D721Med (cell line): ENCODE measurements at places on chromosomes 2 and 18.

- no peak for DNase-seq
Observed at GRCh38 chr2:230942920-230943896, 18.2 kb upstream of the GPR55 start.

DNA sequence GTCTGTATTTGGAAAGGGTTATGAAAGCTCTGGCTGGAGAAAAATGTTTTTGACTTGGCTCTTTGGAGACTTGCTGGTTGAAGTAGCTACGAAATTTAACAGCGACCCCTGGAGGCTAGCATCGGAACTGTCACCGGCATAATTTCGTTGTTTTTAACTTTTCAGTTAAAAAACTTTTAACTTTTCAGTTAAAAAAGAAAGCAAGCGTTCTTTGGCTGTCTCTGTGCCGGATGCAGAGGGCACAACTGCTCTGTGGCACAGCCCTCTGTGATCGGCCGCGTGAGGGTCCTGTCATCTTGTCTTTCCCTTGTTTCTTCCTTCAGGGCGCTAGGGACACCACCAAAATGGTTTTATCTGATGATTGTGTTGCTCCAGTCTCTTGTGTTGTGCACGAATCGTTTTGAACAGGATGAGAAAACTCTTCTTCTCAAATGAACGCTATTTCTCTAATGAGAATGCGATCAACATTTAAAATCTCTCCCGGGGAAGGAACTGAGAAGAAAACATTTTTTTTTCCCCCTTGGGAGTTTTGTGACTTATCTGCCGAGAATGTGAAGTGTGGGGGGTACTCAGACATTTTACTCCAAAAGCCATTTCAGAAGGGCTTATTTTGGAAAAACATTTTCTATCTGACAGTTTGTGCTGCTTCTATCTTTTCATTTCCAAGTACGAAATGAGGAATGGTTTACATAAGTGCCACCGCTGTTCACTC is 57.1 kb downstream of the ADCYAP1 start:
- DNase-seq: no peak

DNA sequence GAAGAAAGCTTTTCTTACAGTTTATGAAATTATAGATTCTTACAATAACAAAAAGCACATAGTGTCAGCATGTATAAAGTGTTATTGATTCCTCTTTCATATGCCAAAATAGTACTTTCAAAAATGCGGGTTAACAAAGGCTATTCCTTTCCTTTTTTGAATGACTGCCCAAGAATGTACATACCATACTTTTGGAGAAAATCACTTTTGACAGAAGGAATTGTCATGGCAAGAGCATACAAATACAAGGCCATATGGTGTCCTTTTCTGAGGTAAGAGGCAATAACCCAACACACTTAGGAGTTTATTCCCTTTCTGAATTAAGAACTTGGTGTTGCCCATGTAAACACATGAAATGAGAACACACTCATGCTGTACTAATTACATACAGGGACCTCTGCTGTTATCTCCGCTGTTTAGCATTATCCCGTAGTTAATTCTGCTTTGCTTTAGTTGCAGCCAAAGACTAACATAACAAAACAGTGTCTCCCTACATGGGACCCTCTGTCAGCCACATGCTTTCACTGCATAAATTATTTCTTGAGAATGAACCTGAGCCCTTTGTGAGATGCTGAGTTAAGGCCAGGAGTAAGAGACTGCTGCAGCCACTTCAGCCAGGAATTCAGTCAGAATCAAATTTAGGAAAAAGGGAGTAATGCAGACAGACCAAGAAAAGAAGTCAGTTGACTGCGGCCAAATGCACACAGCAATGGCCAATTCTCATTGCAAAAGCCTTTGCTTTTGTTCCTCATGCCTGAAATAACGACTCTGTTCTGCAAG is 67.0 kb downstream of the CDH2 start:
- DNase-seq: no peak

GRCh38 chr18:77111449-77111848 is 21.1 kb downstream of the MBP start:
- no peak for DNase-seq

DNA sequence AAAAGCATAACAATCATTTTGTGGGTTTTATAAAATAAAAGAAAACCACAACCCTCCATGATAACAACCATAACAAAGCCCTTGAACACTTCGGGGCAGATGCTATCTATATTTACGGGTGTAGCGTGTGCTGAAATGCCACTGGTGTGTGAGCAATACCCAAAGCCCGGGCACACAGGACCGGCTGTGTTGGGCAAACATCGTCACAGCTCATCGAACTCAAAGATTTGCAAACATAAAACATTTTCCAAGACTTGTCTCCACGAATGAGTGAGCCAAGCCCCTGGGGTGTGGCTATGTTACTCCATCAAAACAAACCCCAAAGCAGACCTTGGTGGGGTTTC is 290.2 kb downstream of the LPIN1 start:
- no peak for DNase-seq

GRCh38 chr2:43269074-43269572 is 42.7 kb upstream of the ZFP36L2 start:
- DNase-seq: peak; percentile 39

- no peak for DNase-seq
Observed at GRCh38 chr2:126907671-126908070, 9.0 kb downstream of the TEX51 start.

GRCh38 chr18:9734189-9734588 is 26.1 kb downstream of the RAB31 start:
- no peak for DNase-seq

DNA sequence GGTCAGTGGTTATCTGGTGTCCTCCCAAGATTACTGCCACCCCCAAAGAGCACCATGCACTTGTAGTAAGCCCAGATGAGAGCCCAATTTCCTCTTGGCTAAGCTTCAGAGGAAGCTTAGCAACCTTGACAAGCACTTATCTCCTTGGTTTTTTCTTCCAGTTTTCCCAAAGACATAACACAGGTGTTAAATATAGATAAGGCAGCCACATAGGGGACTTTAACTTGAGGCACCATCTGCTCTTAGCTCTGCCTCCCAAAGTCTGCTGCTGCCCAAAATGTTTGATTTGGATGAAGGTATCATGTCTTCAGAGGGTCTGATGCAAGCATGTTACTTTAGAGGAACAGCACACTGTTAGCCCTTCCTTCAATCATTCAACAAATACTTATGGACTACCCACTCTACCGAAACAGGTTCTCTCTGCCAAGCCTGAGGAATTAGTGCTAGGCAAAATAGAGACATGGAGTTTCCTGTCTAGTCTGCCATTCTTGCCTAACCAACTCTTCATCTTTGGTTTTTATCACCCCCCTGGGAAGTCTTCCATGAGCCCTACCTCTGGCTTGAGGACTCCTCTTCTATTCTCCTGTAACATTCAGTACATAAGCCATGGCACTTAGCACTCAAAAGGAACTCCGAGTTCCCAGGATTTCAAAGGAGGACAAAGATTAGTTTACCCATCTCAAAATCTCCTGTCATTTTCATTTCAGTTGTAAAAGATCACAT is 73.7 kb downstream of the SP3 start:
- DNase-seq: no peak

- no peak for DNase-seq
Observed at GRCh38 chr2:66306483-66306882, 128.4 kb upstream of the MEIS1 start.

GRCh38 chr2:10188729-10189305 is 66.3 kb downstream of the RRM2 start:
- DNase-seq: no peak

DNA sequence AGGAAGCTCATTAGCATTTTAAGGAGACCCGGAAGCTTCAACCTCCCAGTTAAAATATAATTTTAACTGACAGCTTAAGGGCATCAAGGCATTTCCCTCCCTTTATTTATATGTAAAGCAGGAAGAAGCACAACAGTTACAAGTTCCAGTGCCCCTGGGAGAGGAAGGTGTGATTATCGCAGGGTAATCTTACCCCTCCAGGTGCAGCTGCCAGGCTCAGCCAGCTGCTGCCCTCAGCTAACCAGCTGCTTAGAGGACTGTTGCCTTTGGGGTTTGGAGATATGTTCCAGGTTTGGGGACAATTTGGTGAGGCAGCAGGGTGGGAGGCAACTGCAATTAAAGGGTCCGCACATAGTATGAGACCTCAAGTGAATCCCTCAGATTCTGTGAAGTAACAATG is 55.3 kb upstream of the SETBP1 start:
- no peak for DNase-seq
